ENCODE measurements at places on chromosomes 4 and X.

DNA sequence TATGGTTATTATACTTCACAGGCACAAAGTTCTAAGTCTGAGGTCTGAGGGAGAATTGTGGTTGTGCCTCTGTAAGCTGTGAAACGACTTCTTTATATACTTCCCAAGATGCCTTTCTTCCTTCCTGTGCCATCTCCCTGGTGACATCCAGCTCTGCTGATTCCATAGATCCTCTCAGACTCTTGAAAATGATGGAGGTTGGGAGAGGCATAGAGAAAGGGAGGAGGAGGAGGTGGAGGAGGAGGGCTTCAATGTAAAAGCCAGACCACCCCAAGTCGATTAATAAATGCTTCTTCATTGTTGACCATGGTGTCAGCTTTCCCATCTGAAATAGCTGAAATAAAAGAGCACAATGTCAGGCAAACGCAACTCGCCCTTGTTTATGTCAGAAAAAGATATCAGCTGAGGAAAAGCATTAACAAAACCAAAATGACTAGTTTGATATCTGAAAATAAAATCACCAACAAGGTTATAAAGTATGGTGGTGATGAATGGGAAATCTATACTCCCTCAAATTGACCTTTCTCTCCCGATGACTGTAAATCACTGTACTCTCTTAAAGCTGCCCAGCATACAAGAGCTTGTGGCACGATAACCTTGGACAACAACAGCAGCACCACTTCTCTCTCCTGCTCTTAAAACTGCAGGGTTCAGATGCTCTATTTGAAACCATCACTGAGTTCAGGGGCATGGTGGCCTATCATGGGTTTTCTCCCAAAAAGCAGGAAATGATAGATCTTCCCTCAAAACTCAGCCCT lies 230.4 kb upstream of the GALNT7 start:
- DNase-seq, result no peak

- peak; percentile 54 for DNase-seq
These were observed 7.3 kb upstream of the OPN1LW start for GRCh38 chrX:154136627-154137161.

DNA sequence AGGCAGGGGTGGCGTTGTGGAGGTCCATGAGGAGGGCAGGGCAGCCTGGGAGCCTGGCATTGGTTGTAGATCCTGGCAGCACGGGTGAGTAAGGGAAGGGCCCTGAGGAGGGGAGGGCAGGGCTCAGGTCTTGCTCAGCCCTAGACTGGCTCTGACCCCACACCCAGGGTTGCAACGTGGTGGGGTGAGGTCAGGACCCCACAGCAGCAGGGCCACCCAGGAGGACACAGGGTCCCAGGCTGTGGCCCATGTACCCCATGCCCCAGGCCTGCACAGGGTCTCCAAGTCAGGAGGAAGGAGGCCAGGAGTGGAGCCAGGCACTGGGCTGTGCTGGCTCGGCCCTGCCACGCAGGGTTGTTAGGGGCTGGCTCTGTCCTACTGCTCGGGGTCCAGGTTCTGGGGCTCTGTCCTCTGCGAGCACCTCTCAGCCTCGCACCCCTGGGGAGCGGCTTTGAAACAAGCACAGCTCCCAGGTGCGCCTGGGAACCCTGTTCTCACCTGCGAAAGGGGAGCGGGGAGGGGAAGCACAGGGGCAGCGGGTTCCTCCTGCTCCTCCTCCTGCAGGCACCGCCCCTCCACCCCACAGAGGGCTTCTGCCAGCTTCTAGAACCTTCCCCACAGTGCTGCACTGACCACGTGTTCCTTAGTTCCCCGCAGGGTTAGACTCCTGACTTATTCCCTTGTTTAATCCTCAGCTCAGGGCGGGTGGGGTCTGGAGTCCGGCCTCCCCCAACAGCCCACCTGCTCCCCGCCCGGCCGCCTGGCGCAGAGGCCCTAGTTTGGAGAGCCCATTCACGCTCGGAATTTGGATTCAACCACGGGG lies 20.4 kb downstream of the MSANTD1 start:
- no peak for DNase-seq

DNA sequence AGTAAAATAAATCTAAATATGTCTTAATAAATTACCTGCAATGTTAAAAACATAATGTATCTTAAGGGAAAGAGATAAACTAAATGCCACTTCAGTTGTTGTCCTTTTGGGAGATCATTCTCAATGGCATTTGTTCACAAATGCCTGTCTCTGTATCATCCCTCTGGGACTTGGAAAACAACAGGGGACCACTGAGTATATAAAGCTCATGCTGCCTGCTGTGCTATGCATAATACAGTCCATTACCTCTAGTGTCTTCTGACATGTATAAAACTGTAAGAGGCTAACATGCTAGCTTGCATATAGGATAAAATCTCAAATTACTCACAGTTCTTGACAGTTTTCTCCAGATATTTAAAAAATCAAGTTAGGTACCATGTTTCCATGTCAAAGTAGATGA lies 503.9 kb downstream of the PDHA2 start:
- no peak for DNase-seq

GRCh38 chr4:45668128-45668527 lies 455.7 kb downstream of the GABRG1 start:
- DNase-seq, result no peak

DNA sequence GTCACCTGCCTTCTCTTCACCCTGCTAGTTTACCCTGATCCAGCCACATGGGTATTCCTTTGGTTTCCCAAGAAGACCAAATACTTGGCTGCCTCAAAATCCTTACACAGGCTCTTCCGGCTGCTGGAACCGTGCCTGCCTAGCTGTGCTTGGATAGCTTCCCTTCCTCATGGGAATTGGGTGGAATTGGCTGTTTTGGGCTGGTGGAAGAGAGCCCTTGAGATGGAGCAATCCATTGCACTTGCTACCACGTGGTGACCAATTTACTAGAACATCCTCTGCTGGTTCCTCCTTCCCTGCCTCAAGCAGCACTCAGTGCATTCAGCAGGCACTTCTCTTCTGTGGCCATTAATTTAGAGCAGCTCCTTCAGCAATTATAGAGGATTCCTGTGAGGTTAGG lies 119.3 kb upstream of the AP1S2 start:
- peak; percentile 51 for DNase-seq

- DNase-seq, result peak; percentile 84
These were observed 333.3 kb downstream of the PDGFC start for GRCh38 chr4:156638334-156638733.

GRCh38 chr4:37927434-37927833 lies 32.8 kb upstream of the PTTG2 start:
- DNase-seq, result no peak

DNA sequence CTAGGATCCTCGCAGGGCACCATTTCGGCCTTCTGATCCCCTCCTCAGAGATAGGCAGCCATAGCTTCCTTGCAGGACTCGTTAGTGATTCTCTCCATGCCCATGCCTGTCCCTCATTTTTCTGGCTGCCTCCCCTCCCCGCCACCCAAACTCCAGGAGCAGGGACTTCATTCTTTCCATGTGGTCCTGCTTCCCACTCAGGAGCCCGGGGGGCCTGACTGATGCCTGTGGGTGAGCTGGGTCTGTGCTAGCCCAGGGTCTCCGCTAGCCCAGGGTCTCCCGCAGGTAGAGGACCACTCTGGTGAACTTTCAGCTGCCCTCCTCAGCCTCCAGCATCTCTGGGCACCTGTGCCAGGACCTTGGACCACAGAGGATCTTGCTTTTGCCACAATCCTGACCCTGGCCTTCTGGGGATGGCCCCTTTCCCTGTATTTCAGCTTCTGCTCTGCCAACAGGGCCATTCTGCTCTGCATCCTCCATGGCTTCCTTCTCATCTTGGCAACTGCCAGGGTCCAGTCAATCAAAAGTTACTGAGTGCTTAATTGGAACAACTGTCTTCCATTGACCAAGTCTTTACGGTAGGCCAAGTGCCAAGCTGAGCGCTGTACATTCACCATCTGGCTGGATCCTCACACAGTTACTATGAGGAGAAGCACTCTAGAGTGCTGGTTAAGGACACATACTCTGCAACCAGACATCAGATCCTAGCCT lies 152.2 kb downstream of the EFNB1 start:
- DNase-seq, result no peak

GRCh38 chr4:107388736-107389274 lies 331.2 kb downstream of the PAPSS1 start:
- no peak for DNase-seq

DNA sequence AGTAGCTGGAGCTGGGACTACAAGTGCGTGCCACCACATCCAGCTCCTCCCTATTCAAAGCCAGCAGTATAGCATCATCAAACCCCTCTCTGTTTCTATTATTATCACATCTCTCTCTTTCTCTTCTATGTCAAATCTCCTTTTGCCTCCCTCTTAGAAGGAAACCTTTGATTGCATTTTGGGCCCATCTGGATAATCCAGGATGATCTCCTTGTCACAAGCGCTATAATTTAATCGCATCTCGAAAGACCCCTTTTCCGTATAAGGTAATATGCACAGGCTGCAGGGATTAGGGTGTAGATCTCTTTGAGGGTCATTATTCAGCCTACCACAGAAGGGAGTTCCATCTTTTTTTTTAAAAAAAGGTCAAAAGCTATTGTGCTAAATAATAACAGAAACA lies 46.4 kb upstream of the TBC1D9 start:
- no peak for DNase-seq

- no peak for DNase-seq
These were observed 45.4 kb upstream of the CTAG2 start for GRCh38 chrX:154698630-154699248.

DNA sequence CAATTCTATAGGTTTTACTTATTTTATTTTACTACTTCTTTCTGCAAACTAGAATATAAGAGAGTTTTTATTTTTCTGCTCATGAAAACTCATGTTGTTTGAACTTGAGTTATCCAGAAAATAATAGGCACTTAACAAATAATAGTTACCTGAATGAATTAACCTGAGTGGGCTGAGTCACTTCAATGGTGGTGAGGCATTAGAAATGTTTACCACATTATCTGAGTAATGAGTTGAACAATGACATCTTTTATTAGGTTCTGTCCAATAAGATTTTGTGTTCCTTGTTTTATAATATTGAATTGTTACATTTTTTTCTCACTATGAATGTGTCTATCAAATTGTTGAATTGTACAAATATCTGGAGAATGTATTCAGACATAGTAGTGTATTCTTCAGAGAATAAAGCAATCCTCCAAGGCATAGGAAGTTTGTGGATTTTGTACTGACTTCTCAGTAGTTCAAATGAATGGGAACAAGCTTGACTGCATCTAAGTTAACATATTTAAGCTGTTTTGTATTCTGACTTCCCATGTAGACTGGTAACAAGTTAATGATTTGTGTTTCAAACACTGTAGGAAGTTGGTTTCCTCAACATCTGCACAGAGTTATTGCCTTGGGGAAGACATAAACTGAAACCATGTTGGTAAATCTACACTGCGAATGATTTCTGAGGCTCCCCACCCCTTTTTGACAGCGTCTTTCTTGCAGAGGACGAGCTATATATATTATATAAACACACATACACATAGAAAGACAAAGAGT lies 1808.9 kb upstream of the TENM3 start:
- DNase-seq, result no peak

DNA sequence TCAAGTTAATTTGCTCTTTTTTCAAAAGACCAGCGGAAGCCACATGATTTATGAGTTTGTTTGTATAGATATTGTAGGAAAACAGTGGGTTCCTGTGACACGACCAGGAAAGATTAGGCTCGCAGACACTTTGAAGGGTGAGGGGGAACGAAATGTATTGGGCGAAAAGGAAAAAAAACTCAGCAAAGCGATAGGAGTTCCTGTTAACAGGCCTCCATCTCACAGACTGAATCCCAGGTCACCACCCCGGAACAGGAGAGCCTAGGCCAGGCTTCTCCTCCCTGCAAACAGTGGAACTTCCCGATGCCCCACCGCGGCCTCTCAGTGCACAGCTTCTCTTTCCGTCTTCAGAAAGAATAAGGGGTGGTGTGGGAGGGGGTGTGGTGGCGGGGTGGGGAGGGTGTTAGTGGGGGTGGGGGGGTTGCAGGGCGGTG lies 181.8 kb upstream of the GPRIN3 start:
- no peak for DNase-seq
